HEK293T (cell line): ENCODE measurements at places on chromosomes 7 and 10.

DNA sequence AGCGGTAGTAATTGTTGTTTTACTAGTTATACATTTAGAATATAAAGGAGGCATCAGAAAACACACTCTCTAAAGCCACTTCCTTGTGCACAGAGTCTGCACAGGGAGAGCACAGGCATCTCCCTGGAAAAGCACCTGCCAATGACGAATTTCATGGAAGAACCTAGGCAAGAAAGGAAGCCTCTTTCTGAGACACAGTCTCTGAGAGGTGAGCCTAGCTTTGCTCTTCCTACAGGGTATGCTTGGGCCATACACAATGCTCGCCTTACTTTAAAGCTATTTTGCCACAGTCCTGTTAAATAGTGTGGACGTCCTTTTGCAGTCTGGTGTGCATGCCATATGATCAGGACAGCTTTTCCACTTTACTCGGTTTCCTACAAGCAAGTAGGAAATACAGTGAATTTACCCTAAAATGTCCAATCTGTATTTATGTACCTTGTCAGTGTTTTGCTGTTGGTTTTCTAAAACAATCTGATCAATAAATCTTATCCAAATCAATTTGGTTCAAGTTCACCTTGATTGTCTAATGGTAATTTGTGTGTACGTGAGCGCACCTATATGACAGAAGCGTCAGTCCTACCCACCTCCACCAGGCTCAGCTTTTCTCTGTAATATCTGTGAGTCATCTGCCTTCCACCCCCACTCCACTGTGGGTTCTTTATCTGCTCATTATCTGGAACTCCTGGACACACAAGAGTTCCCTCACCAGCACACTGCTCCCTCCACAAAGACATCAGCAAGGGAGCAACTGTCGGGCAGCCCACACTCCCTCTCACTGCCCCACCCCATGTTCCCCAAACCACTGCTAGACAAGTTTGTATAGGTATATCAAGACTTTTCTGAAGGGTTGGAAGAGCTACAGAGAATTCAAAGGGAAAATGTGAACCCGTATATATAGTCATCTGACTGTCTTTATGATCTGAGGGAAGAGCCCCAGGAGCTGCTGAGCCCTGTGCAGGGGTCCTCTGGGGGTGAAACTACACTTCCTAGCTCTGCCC is 65.2 kb downstream of the KLHDC10 start:
- no peak for DNase-seq

DNA sequence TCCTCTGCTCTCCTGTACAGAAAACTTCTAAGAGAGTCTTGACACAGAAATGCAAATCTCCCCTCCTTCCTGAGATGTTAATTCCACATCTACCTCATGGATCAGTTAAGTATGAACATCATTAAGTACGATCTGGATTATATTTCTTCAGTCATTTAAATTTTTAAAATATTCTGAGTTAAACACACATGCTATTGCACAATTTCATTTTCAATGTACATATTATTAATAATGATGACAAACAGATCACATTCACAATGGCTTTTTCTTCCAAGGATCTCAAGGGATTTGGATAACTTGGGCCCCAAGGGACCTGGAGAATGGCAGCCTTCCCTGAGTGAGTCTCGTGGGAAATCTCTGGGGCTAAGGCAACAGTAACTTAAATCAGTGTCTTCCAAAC is 16.2 kb downstream of the BEND7 start:
- DNase-seq: no peak

GRCh38 chr10:110510086-110510485 is 12.4 kb downstream of the DUSP5 start:
- DNase-seq: no peak

DNA sequence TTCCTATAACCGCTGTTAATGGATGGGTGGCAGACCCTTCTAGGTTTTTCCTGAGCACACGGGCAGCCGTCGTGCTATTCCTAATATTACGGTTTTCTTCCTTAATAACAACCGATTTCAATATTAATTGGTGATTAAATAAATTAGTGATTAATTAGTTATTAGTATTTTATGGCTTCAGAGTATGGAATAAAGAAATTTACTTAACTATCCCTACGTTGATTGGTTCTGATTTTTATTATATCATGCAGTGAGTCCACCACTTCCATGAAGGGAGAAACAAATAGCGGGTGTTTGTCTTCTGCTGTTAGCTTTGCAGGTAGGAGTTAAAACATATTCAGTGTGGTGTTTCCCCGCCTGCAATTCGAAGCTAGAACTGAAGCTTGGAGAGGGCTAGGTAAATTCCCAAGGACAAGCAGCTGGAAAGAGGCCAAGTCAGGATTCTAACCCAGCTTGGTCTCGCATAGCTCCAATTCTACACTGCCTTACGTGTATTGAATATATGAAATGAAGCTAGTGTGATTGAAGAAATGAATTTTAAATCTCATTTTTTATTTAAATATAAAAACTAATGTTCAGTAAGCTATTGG is 928 bp upstream of the CSTF2T start:
- peak; percentile 6 for DNase-seq

DNA sequence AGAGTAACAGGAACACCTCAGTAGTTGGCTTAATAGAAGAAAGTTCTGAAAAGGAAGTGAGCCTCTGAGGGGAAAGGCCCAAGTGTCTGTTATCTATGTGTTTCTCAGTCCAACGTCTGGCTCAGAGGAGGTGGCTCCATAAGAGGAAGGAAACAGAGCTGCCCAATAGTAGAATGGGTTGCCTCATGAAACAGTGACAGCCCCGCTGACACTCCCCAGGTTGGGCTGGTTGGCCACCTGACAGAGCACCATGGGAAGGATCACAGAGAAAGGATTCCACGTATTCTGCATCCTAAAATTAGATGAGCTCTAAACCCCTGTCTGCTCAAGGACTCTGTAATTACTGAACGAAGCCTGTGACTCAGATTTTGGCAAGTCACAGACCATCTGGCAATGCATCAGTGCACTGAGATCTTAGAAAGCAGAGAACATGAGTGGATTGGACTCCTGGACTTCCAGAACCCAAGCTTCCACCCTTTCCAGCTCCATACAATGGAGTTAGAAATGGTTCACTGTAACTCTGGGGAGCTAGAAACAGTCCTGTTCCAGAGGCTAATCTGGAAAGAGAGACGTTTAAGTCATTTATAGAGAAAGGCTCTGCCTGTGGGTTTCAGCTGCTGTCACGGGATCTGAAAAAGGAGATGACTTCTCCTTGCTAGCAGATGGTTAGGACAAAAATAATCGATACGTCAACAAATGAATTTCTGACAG is 2.9 kb downstream of the PKD2L1 start:
- no peak for DNase-seq

- DNase-seq: no peak
Observed at GRCh38 chr7:73682745-73683055, 553 bp downstream of the DNAJC30 start.

GRCh38 chr10:108388706-108389105 is 1224.2 kb upstream of the SORCS1 start:
- no peak for DNase-seq

- no peak for DNase-seq
Observed at GRCh38 chr7:119945822-119946221, 327.2 kb upstream of the KCND2 start.

GRCh38 chr7:145398758-145399157 is 562.9 kb upstream of the TPK1 start:
- DNase-seq: no peak

- no peak for DNase-seq
Observed at GRCh38 chr10:22705527-22705926, 8.9 kb downstream of the PIP4K2A start.

- no peak for DNase-seq
Observed at GRCh38 chr10:131792011-131792651, 108.7 kb upstream of the PPP2R2D start.

- DNase-seq: peak; percentile 85
Observed at GRCh38 chr7:1065585-1066241, 21.4 kb downstream of the GPR146 start.

DNA sequence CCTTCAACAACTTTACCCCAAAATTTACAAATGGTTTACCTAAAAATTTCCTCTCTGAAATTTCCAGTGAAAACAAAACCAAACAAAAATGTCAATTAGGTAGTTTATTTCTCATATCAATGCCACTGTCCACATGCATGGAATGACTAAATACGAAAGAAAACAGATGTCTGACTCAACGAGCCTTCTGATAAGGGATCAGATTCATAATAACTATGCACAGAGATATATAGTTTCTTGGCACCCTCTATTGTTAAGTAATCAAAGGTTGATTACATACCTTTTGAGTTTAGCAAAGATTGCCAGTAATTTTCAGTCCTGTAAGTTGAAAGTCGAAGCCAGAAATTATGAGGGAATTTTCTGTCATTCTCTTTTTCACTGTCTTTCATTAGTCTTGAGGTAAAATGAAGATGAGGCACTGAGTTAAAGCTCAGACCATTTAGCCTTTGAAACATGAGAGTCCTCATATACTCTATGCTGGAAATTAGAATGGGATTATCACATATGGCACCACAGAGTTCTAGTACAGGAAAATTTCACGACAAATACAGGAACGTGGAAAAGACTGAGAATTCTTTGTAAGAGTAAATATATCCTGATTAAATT is 519.1 kb upstream of the ANKRD30A start:
- no peak for DNase-seq

- peak; percentile 31 for DNase-seq
Observed at GRCh38 chr10:116961406-116962251, 43.4 kb downstream of the SHTN1 start.

DNA sequence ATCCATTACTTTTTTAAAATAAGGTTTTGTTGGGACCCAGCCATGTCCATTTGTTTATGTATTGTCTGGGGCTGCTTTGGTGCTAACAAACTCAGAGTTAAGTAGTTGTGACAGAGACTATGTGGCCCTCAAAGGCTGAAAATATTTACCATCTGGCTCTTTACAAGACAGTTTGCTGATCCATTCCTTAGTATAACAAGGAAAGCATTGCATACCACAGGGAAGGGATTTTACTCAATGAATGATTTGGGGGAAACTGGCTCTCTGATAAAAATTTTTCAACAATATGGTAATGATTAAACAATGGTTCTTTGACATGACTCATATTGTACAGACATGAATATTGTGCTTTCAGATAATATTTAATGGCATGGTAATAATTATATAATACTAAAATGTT is 738.1 kb downstream of the KCNMA1 start:
- no peak for DNase-seq

DNA sequence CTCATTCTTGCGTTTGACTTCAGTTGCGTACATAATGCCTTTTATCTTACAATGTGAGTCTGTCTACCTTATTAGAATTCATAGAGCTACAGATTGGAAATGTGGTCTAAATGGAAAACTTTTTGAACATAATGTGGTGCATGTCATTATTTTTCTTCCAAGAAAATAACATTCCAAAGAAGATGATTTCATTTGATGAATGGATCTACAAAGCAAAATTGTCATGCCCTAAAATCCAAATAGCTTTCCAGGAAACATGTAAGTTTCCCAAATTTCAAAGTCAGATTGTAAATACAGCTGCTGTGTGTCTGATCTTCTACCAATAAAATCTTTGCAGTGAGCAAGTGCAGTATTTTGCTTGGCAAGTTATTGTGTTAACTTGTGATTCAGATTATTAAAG is 101.8 kb upstream of the FZD8 start:
- DNase-seq: no peak

GRCh38 chr7:44232396-44232795 is 31.6 kb downstream of the YKT6 start:
- no peak for DNase-seq

DNA sequence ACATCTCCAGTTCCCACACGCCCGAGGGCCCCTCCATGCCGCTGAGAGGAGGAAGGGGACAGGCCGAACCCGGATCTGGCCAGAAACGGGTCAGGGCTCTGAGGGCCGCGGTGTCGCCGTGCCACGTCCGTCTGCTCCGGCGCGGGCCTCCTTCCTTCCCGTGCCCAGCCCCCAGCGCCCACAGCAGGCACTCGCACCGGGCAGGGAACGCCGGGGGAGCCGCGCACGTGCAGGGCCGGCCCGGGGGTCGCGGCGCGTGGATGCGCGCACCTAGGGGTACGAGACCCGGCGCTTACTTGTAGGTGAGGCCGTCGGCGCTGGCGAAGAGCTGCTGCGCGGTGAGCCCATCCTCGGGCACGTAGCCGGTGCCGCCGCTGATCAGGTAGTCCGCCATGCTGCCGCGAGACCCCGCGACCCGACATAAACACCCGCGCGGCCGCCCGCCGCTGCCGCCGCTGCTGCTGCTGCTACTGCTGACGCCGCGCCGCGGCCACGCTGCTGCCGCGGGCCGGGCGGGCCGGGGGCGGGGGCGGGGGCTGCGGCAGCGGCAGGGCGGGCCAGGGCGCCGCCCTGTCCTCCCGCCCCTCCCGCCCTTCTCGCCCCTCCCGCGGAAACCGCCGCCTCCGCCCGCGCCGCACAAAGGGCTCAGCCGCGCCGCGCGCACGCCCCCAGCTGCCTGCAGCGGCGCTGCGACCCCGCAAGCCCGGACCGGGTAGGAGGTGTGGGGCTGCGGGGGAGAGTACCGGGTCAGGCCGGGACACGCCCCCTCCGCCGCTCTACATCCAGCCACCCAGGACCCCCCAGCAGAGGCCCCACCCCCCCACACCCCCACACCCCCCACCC is 4.1 kb downstream of the IMPDH1 start:
- peak; percentile 75 for DNase-seq

GRCh38 chr7:27515933-27516332 is 146.8 kb downstream of the HIBADH start:
- DNase-seq: no peak

DNA sequence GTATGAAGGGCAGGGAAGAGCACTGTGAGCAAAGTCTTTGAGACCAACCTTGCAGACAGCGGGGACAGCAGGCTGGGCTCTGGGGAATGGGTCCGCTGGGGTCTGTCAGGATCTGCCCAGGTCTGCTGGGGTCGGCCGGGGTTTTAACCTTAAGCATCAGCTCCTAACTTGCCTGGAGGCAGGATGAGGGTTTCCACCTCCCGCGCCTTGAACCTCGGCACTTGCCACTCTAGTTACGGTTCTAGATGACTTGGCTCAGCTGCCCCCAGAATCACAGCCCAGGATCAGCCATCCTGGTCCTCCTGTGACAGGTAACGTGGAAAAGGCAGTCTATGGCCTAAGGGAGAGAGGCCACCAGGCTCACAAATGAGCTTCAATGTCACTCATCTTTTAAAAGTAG is 50.4 kb upstream of the CACUL1 start:
- no peak for DNase-seq

- DNase-seq: no peak
Observed at GRCh38 chr7:29858191-29858951, 52.1 kb downstream of the WIPF3 start.

- no peak for DNase-seq
Observed at GRCh38 chr7:123637203-123637602, 18.5 kb upstream of the LMOD2 start.

- no peak for DNase-seq
Observed at GRCh38 chr7:825386-825785, 6.9 kb upstream of the SUN1 start.
